Lower lobe of right lung (tissue), 2 donors: ENCODE measurements at places on chromosomes 13 and 19.

GRCh38 chr19:52518646-52519045 is 8.8 kb upstream of the ZNF808 start:
- DNase-seq: no peak

DNA sequence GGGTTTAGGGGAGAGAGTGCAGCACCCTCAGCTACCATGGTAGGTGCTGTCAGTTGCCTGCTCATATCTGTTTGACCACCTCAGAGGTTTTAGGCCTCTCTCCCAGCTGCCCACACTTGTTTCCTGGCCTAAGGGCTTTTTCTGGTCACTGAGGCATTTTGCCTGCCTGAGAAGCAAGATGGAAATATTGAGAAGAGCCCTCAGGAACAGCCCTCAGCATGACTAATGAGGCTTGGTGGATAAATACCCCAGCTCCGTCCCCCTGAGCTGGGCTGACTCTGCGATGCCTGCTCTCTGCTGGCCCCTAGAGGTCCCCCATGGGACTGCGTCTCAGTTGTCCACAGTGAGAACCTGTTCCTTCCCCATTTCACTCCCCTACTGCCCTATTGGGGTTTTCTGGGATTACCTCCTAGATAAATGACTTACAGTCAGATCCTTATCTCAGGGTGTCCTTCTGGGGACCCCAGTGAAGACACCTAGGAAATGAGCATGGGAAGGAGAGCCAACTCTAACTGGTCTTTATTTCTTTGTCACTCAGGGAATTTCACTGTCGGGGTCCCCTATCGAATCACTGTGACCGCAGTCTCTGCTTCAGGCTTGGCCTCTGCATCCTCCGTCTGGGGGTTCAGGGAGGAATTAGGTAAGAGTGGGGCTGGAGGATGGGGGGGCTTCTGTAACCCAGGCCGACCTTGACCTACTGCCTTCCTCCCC is 13.3 kb downstream of the PALM3 start:
- DNase-seq: peak; percentile 72

DNA sequence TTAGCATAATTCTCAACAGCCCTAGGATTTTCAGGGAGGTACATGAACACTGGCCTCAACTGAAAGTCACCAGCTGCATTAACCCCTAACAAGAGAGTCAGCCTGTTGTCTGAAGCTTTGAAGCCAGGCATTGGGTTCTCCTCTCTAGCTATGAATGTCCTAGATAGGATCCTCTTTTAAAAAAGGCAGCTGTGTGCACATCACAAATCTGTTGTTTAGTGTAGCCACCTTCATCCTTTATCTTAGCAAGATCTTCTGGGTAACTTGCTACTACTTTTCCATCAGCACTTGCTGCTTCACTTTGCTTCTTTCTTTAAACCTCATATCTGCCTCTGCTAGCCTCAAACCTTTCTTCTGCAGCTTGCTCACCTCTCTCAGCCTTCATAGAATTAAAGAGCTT is 1692.1 kb downstream of the EFNB2 start:
- no peak for DNase-seq

- DNase-seq: no peak
Measured at GRCh38 chr19:30135093-30135757, 193.2 kb downstream of the URI1 start.

DNA sequence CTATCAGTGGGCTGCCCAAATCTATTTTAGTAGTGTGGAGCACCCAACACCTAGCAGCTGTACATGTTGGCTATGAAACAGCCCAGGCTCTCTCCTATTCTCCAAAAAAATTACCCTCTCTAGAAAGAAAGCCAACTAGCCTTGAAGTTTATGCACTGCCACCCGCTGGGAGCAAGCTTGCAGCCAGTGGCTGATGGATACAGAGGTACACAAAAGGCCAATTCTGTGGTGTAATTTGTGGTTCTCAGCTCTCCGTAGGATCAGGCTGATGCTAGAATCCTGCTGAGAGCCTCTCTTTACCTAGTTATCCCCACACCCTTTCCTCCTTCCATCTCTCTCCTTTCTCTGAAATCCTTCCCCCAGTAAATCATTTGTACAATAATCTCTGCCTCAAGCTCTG is 1120.7 kb downstream of the DIAPH3 start:
- no peak for DNase-seq
